Placental pericyte (primary cell): ENCODE measurements at places on chromosomes 2 and 18. TPM values are rescaled to one million over a fixed set of nuclear protein-coding genes. Genes with fewer than 3 reads are reported as not detected.

PDE11A gene
- total RNA-seq, result 0.43 TPM in 1 of 2 replicates, not detected in the other

DSG1 gene
- total RNA-seq, result not detected in 2 replicates

NABP1 gene
- total RNA-seq, result 39.2 and 112 TPM in 2 replicates

CHST9 gene
- total RNA-seq, result not detected in 2 replicates

GCKR gene
- total RNA-seq, result 0.43 TPM in 1 of 2 replicates, not detected in the other

GAREM2 gene
- total RNA-seq, result 1.3 TPM in 2 replicates

SERPINB10 gene
- total RNA-seq, result 0.57 and 1.1 TPM in 2 replicates

UGT1A5 gene
- not detected in 2 replicates for total RNA-seq
